ENCODE measurements at places on chromosomes 3 and 15. TPM values are rescaled to one million over a fixed set of nuclear protein-coding genes. Genes with fewer than 3 reads are reported as not detected.
A peak's percentile ranks its signal among the peaks of the same experiment; 100 is the strongest.

RFT1 gene
- total RNA-seq = 19.4 TPM

WNT7A gene
- 0.21 TPM for total RNA-seq

CEP63 gene
- 25.5 TPM for total RNA-seq

CPA3 gene
- 36.6 TPM for total RNA-seq

FBLN2 gene
- total RNA-seq = 39.2 TPM

- no peaks in the 10 kb centered on the region for H3K4me1 ChIP-seq
- DNase-seq = no peak
- no peaks in the 10 kb centered on the region for H3K27me3 ChIP-seq
- H3K4me3 ChIP-seq = no peak overlapping the region
Measured at GRCh38 chr3:155093261-155093660, 13.1 kb downstream of the MME start.

DNA sequence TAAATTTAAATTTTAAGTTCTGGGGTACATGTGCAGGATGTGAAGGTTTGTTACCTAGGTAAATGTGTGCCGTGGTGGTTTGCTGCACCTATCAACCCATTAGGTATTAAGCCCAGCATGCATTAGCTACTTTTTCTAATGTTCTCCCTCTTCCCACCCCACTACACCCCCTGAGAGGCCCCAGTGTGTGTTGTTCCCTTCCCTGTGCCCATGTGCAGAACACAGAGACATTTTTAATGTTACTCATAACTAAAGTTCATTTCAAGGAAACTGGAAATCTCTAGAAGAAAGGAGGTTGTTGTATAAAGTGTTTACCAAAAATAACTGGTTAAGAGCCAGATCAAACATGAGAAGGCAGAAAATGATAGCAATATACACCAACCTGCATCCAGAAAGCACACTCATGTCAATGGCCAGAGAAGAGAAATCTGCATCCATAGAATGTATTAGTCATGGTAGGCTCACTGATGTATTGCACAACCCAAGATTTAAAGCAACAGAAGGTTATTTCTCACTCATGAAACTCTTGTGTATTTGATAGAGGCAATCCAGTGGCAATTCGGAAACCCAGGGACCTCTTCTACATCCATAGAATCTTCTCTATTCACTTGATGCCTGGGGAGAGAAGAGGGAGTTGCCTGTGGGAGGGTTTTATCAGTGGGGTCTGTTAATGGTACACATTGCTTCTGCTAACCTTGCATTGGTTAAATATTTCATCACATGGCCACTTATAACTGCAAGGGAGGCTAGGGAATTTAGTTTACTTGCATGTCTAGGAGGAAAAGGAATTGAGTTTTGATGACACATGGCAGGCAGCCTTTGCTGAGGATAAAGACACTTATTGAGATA is 321.9 kb upstream of the RASGRP1 start:
- no peaks in the 10 kb centered on the region for H3K36me3 ChIP-seq
- DNase-seq = no peak
- no peak overlapping the region for H3K27ac ChIP-seq
- no peaks in the 10 kb centered on the region for H3K27me3 ChIP-seq
- no peak overlapping the region for H3K4me3 ChIP-seq
- no peaks in the 10 kb centered on the region for H3K4me1 ChIP-seq

DNA sequence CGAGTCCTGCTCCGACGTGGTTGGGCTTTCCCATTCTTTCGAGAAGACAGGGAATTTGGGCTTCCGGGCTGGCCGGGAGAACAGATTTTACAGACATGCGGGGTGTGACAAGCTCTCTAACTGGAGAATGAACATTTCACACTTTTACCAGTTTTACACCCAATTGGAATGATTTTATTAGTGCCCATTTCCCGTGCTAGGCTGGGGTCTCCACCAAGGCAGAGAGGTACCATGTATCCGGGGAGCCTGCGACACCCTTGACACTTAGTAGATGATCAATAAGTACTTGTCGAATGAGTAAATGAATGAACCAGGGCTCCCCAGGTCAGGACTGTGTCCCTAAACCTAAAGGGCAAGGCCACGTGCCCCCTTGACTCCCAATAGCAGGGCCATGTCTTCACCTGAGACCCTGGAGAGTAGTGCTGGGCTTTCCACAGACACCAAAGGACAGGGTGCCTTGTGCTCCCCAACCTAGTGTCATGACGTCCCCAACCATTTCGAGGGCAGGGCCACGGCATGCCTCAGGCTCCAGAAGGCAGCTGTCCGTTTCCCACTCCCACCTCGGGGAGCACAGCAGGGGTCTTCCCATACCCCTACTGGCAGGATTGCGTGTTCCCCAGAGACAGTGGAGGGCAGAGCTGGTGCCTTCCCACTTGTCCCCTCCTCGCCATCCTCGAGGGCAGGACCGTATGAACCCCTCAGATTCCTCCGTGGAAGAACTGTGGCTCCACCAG is 679 bp upstream of the MYD88 start:
- H3K36me3 ChIP-seq = no peaks in the 10 kb centered on the region
- H3K27me3 ChIP-seq = no peaks in the 10 kb centered on the region
- peak overlapping the region; percentile 92 for H3K27ac ChIP-seq
- H3K4me1 ChIP-seq = no peaks in the 10 kb centered on the region

DNA sequence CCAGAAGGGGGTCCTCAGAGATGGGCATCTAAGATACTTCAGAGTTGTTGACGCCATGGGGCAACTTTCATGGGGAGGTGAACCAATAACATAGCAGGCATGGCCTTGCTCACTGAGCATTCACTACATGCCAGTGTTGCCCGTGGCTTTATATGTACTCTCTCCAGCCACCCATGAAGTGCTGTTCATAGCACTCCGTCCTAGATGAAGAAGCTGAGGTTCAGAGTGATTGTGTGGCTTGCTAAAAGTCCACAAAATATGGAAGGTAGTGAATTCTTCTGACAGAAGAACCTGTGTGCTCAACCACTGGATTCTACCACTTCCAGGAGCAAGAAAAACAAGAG is 9.8 kb upstream of the SEMA4B start:
- DNase-seq = no peak
- H3K4me1 ChIP-seq = no peaks in the 10 kb centered on the region
- no peaks in the 10 kb centered on the region for H3K27me3 ChIP-seq
- no peak overlapping the region for H3K4me3 ChIP-seq

GRCh38 chr3:122676759-122677158 is 3.9 kb upstream of the PARP14 start:
- H3K27me3 ChIP-seq = no peaks in the 10 kb centered on the region
- H3K36me3 ChIP-seq = no peaks in the 10 kb centered on the region
- H3K4me3 ChIP-seq = no peak overlapping the region
- no peak for DNase-seq

DNA sequence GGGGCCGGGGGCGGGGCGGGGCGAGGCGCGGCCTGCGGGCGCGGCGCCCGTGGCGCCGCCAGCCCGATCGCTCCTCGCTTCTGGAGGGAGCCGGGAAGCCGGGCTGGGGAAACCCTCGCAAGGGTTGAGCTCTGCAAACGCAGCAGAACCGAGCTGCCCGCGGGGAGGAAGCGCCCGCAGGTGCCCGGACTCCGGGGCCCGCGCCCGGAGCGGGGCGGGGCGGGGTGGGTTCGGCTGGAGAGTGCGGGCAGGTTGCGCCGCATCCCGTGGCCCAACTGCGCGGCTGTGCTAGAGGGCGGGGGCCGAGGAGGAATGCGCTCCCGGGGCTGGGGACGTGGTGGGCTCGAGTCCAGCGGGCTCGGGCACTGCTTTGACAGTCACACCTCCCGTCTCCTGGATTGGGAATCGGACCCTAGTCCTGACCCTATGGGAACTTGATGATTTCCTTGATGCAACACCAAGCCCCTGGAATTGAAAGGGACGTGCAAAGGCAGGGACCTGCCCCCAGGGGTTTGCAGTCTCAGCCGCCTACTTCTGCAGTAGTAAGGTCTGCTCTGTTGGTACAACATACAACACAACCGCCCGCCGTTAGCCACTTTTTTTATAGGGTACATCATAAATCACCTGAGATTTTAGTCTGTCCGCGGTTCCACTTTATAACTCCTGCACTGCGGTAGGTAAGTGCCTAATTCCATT is 34.3 kb downstream of the ZBTB38 start:
- no peaks in the 10 kb centered on the region for H3K36me3 ChIP-seq
- peak overlapping the region; percentile 47 for H3K4me3 ChIP-seq
- H3K27me3 ChIP-seq = no peaks in the 10 kb centered on the region
- peak overlapping the region; percentile 99 for H3K27ac ChIP-seq
- peak; percentile 72 for DNase-seq
- no peaks in the 10 kb centered on the region for H3K4me1 ChIP-seq

- DNase-seq = no peak
- no peaks in the 10 kb centered on the region for H3K36me3 ChIP-seq
- no peaks in the 10 kb centered on the region for H3K27me3 ChIP-seq
Measured at GRCh38 chr3:186512570-186513302, 31.4 kb downstream of the CRYGS start.

DNA sequence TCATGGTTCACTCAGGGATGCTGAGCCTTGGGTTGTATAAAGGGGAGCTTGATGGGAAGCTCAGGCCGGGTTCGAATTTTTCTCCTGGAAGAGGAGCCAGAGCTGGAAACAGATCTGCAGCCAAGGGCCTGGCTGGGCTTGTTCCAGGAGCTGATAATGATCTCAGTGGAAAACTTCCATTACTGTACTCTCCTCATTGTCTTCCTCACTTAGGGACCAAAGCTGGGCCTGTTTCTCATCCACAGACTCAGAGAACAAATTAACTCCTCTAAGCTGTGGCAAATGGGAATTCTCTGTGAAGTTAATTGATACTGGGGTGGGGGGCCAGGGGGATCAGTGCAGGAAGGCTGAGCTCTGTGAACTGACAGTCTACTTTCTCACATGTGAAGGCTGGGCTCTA is 92.0 kb downstream of the PRICKLE2 start:
- H3K27me3 ChIP-seq = no peaks in the 10 kb centered on the region
- H3K4me3 ChIP-seq = no peak overlapping the region
- H3K4me1 ChIP-seq = no peaks in the 10 kb centered on the region
- DNase-seq = no peak

DNA sequence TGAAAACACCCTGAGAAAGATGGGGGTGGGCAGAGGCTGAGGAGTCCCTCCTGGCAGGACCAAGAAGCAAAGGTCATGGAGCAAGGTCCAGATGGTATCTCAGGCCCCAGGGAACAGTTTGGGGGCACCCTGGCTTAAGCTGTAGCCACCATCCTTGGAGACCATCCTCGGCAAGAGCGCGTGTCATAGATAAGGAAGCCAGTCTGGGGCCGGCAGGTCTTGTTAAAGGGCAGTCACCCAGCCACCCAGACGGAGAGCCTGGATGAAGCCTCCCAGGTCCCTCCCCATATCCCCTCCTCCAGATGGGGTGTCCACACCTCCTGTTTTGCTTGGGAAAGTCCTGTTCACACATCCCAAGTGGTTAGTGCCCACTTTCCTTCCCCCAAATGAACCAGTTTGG is 191.1 kb downstream of the KLF13 start:
- no peak overlapping the region for H3K4me3 ChIP-seq
- H3K36me3 ChIP-seq = no peaks in the 10 kb centered on the region
- no peaks in the 10 kb centered on the region for H3K4me1 ChIP-seq
- DNase-seq = no peak
- no peak overlapping the region for H3K27ac ChIP-seq

GRCh38 chr3:9450991-9451390 is 53.6 kb downstream of the SETD5 start:
- DNase-seq = no peak
- H3K36me3 ChIP-seq = no peaks in the 10 kb centered on the region
- H3K4me3 ChIP-seq = no peak overlapping the region
- no peaks in the 10 kb centered on the region for H3K4me1 ChIP-seq
- no peaks in the 10 kb centered on the region for H3K27me3 ChIP-seq

GRCh38 chr3:64554096-64554920 is 133.5 kb downstream of the ADAMTS9 start:
- DNase-seq = peak; percentile 37

DNA sequence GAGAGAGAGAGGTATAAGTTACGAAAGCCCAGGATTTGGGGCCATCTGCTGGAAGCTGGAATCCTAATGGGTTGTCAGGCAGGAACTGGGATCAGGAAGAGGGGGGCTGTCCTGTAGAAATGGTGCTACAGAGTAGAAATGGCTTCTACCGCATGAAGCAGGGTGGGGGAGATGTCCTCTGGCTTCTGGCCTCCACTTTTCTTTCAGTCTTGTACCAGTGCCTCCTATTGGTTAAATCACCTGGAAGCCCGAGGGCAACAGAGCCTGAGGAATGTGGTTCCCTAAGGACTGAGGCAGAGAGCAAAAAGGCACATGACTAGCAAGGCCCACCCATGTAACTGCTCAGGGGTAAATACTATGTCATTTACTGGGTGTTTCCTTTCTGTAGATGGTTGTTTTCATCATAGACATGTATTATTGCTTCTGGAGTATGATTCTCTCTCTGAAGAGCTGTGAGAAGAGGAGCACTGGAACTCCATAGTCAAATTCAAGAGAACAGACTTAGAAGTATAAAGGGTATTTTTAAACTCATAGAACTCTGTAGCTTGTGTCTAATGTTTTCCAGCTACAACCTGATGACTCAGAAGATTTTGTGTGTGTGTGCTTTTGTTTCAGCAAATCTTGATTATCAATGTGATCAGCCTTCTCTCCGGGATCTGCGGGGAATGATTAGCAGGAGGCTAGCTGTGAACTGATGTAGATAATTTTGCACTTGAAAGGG is 20.2 kb upstream of the MITF start:
- H3K4me3 ChIP-seq = no peak overlapping the region
- no peaks in the 10 kb centered on the region for H3K27me3 ChIP-seq
- DNase-seq = no peak
- no peak overlapping the region for H3K27ac ChIP-seq
- H3K4me1 ChIP-seq = no peaks in the 10 kb centered on the region
- no peaks in the 10 kb centered on the region for H3K36me3 ChIP-seq

- no peak overlapping the region for H3K27ac ChIP-seq
- no peak overlapping the region for H3K4me3 ChIP-seq
- no peaks in the 10 kb centered on the region for H3K27me3 ChIP-seq
- no peaks in the 10 kb centered on the region for H3K4me1 ChIP-seq
Measured at GRCh38 chr3:171323938-171324536, 136.2 kb downstream of the TNIK start.

DNA sequence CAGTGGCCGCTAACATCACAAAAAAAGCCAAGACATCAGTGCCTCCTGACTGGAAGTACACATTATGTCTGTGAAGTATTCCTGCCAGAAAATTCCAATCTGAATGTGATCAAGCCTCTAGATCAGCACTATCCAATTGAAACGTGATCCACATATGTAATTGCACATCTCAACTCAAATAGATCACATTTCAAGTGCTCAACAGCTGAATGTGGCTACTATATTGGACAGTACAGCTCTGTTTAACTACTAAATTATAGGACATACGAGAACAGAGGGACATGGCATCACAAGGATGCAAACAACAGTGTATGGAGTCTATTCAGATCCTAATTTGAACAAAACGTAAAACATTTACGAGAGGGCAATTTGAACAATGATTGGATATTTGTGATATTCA is 542 bp upstream of the UBAP1L start:
- no peaks in the 10 kb centered on the region for H3K4me1 ChIP-seq
- H3K4me3 ChIP-seq = no peak overlapping the region
- DNase-seq = no peak
- no peak overlapping the region for H3K27ac ChIP-seq

DNA sequence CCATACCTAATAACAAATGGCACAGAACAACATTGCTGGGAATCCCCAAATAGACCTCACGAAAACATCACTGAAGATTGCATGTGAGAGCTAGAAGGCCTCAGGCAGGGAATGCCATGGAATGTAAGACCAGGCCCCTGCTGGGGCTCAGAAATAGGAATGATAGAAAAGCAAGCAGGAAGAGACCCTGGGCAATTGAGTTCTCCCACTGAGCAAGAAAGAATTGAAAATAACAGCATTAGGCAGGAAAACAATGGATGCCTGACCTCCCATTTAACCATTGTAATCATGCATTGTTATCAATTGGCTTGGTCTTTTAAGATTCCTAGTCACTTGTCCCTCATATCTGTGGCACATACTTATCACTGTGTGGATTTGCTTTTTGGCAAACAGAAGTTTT is 581.6 kb downstream of the FHIT start:
- no peaks in the 10 kb centered on the region for H3K4me1 ChIP-seq
- DNase-seq = no peak
- no peak overlapping the region for H3K27ac ChIP-seq
- no peaks in the 10 kb centered on the region for H3K27me3 ChIP-seq

Measured in uterus (tissue), 4 donors.